ENCODE measurements at places on chromosomes 3 and 15.

GRCh38 chr3:172449466-172450149 lies 1.4 kb upstream of the GHSR start:
- DNase-seq, result peak; percentile 65

DNA sequence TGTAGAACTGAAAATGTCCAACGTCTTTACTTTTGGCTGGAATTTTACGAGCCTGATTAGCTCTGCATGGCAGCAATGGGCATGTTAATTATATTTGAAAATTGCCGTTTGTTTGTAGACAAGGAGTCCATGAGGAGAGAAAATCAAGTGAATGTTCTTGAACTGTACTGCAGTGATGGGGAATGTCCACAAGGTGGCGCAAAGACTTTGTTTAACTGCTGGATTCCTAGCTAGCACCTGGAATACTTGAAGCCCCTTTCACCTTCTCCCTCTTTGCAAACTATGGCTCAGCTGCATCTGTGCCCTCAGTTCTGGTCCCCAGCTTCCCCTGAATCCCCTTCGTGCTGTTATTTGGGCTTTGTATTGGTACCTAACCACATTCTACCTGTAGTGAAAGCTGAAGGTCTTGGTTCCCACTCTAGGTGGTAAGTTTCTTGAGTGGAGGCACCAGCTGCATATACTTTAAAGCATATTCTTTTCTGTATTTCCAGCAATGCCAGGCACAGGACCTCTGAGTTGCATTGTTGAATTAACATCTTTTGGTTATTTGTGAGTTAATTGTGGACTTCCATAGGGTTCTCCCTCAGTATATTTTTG lies 25.3 kb downstream of the EXOG start:
- peak; percentile 63 for DNase-seq

GRCh38 chr3:159941038-159942000 lies 47.3 kb upstream of the IL12A start:
- DNase-seq, result peak; percentile 27

GRCh38 chr3:35777065-35777464 lies 137.7 kb downstream of the ARPP21 start:
- DNase-seq, result no peak

GRCh38 chr3:59438492-59438891 lies 388.7 kb upstream of the CFAP20DC start:
- no peak for DNase-seq

- DNase-seq, result peak; percentile 5
These were observed 38.2 kb downstream of the VPS13C start for GRCh38 chr15:62021991-62022600.

DNA sequence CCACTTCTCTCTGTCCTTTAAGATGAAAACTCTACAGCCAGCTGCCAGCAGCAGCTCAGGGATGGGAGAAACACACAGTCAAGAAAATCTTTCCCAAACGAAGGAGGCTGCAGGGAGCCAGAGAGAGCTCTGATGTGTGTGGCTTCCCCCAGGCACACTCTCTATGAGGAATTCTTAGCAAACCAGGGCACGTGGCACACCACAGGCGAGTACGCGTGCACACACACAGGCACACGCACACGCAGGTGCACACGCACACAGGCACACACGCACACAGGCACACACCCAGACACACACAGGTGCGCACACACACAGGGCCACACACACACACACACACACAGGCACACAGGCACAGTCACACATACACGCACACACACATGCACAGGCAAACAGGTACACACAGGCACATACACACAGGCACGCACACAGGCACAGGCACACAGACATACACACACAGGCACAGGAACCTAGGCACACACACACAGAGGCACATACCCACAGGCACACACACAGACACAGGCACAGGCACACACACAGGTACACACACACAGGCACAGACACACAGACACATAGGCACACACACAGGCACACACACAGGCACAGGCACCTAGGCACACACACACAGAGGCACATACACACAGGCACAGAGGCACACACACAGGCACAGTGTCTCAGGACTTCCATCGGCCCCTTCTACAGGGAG lies 91.5 kb upstream of the ATP2B2 start:
- DNase-seq, result no peak

GRCh38 chr3:31433679-31433992 lies 99.1 kb upstream of the STT3B start:
- DNase-seq, result no peak

DNA sequence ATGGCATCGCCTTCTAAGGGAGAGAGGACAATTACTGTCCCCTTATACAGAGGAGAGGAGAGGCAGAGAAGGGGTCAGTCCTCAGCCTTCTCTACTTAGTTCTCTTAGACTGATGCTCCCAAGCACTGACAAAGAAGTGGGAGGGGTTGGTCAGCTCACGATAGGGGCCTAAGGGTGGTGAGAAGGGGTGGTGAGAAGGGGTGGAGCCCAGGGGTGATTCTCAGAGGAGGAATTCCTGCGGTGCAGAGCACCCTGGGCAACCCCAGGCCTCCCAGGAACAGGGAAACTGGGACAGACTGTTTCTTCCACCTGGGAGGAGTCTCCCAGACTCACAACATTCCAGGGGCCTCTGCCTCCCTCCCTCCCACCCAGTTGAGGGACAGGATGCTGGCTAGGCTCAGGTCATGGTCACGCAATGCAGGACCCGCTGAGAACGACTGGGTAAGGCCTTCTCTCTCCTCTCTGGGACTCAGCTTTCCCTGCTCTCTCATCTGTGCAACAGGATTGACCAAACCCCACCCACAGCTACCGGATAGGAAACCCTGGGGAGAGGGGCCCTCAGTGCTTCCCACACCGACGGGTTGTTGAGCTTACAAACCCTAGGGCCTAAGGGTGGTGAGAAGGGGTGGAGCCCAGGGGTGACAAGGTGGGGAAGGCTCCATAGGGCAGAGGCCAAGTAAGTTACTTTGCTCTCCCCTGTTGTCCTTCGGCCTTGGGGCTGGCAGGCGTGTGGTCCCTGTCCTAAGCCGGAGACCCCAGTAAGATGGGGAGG lies 1.5 kb downstream of the TPRA1 start:
- peak; percentile 87 for DNase-seq

GRCh38 chr15:51403072-51403878 lies 61.8 kb downstream of the GLDN start:
- peak; percentile 70 for DNase-seq

- no peak for DNase-seq
These were observed 114.8 kb upstream of the NDN start for GRCh38 chr15:23801881-23802280.

DNA sequence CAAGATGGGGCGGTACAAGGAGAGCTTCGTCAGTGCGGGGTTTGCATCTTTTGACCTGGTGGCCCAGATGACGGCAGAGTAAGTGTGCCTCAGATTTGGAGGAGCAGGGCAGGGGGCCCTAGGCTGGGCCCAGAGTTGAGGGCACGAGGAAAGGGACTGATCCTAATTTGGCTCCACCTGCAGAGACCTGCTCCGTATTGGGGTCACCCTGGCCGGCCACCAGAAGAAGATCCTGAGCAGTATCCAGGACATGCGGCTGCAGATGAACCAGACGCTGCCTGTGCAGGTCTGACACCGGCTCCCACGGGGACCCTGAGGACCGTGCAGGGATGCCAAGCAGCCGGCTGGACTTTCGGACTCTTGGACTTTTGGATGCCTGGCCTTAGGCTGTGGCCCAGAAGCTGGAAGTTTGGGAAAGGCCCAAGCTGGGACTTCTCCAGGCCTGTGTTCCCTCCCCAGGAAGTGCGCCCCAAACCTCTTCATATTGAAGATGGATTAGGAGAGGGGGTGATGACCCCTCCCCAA lies 19.8 kb downstream of the EPHB3 start:
- DNase-seq, result no peak

DNA sequence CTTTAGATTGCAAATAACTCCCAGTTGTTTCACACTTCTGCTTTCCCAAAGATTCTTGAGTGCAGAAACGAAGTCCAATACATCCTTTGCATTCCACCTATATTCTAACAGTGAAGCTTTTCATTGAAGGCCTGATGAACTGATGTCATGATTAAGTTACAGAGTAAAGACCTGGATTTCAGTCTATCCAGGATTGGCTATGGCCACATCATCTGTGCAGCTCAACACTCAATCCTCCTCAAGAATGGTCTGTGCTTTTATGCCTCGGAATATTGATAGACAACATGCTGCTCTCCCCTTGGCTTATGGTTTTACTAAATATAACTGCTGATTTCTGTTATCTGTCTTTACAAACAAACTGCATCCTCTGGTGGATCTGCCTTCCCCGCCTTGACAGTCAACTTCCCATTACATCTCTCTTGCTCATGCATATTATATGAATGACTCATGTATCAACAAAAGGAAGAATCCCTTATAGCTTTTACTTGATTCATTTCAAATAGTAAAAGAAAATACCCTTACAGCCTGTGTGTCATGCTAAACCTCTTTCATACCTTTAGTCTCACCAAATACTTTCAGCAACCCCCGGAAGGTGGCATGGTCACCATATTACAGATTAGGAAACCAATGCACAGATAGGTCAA lies 59.5 kb downstream of the SCN11A start:
- DNase-seq, result peak; percentile 82

GRCh38 chr3:65443739-65444446 lies 594.8 kb downstream of the MAGI1 start:
- DNase-seq, result no peak

DNA sequence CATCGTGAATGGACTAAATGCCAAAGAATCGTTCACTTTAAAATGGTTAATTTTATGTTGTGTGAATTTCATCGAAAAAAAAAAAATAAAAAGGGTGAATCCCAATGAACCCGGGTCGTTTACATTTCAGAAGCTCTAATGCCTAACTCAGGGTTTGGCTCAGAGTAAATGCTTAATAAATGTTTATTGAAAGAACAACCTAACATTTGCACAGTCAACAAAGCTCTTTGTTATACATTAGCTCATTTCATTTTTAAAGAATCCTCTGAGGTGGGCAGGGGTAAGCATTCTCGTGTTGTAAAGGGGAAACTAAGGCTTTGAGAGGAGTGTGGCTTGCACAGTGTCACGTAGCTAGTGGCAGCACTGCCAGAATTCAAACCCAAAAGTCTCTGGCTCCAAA lies 109.5 kb downstream of the RPLP1 start:
- DNase-seq, result no peak

GRCh38 chr3:169008776-169009358 lies 654.6 kb downstream of the MECOM start:
- DNase-seq, result no peak

DNA sequence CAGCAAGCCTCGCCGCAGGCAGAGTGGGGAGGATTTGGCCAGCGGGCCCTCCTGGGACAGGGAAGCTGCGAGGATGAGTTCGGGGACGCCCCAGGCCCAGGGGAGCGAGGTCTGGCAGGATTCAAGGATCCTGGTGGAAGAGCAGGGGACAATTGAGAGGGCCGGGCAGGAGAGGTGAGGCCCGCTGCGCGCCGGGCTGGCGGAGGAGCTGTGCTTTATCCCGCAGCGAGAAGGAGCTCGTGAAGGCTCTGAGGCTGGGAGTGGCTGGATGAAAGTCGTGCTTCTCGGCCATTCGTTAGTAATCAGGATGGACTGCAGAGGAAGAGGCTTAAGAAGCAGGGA lies 3.6 kb downstream of the SLC51A start:
- no peak for DNase-seq

GRCh38 chr15:40746916-40747418 lies 8.1 kb downstream of the RMDN3 start:
- peak; percentile 40 for DNase-seq
